ENCODE measurements at places on chromosomes 3 and 15. TPM values are rescaled to one million over a fixed set of nuclear protein-coding genes. Genes with fewer than 3 reads are reported as not detected.
A peak's percentile ranks its signal among the peaks of the same experiment; 100 is the strongest.

The QARS1 gene
- total RNA-seq, result 240 TPM

The HESX1 gene
- total RNA-seq, result not detected

The NLGN1 gene
- total RNA-seq, result 20.1 TPM

GRCh38 chr3:176964661-176965060 is 232.6 kb downstream of the TBL1XR1 start:
- no peak overlapping the region for H3K4me3 ChIP-seq
- H3K27ac ChIP-seq, result no peak overlapping the region
- no peak for DNase-seq

The PTX3 gene
- total RNA-seq, result 300 TPM

DNA sequence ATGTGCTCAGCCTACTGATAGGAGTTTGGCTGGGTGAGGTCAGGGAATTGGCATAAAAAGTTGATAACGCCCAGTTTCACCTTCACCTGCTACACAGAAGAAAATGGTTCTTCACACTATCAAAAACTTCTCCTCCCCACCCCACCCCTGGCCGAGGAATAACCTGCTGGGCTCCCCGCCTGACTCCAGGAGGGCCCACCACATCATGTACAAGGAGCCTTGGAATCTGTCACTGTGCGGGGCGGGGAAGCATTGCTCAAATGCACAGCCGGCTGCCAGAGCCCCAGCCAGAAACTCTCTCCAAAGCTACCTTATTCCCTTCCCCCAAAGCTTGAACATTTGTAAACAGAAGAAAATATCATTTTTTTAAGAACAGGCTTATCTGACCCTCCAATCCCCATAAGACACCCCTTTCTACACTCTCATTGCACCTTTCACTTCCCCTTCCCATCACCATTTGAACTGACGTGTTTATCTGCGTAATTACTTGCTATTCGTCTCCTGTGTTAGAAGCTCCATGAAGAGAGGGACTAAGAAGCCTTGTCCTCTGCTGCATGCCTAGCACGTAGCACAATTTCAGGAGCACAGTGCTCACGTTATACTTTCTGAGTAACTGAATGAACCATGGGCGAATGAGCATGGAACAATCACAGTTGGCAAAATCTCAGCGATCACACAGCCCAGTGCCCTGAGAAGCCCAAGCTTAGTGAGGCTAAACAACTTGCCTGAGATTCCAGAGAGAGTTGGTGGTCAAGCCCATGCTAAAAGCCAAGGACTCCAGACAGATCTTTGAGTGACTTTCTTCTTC is 82.9 kb downstream of the HES1 start:
- H3K27ac ChIP-seq, result no peak overlapping the region
- H3K4me3 ChIP-seq, result no peak overlapping the region
- H3K4me1 ChIP-seq, result no peaks in the 10 kb centered on the region
- H3K36me3 ChIP-seq, result no peaks in the 10 kb centered on the region

- no peak overlapping the region for H3K27ac ChIP-seq
- no peak overlapping the region for H3K4me3 ChIP-seq
- H3K27me3 ChIP-seq, result no peaks in the 10 kb centered on the region
- H3K36me3 ChIP-seq, result no peaks in the 10 kb centered on the region
- no peak for DNase-seq
Measured at GRCh38 chr3:179133575-179133974, 14.6 kb upstream of the PIK3CA start.

The RARRES1 gene
- total RNA-seq, result 1.3 TPM

The SLC22A14 gene
- total RNA-seq, result not detected

GRCh38 chr3:43319794-43320193 is 33.5 kb downstream of the SNRK start:
- H3K4me3 ChIP-seq, result no peak overlapping the region
- no peak for DNase-seq
- no peaks in the 10 kb centered on the region for H3K36me3 ChIP-seq
- no peaks in the 10 kb centered on the region for H3K4me1 ChIP-seq
- H3K27me3 ChIP-seq, result no peaks in the 10 kb centered on the region

The CCR9 gene
- total RNA-seq, result not detected

DNA sequence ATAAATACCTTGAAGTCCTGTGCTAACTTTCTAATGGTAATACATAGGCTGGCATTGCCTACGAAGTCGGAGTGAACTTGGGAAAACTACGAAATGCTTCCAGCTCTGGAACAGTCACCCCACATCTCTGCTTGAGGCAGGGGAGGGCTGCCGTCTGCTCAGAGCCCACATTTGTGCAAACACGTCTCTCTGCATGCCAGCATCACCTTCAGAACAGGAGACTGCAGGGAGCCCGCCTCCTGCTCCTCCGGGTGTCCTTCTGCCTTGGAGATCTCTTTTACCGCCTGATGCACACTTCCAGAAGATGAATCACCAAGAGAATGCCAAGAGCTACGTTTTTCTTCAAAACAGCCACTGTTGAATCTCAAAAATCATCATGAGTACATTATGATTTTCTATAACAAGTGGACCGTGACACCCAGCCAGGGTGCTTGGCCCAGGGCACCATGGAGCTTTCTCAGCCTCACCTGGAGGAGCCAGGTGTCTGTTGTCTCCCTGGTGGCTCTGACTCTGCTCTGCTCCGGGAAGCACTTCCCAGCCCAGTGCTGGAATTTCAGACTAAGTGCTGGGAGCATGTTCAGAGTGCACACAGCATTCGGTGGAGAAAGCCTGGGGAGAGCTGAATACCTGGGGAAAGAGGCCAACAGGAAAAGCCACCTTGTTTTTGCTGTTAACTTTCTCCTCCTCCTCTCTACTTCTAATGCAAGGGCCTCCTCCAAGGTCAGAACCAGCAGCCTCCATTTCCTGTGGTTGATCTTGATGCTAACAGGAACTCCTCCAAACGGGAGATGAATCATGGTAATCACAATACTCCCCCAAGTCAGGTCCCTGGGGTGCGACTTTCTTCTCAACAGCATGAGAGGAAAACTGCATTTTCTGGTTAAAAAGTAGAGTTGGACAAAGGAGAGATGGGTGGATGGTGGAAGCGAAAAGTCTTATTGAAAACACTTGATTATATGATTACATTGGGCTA is 467.7 kb downstream of the GABRG3 start:
- peak; percentile 27 for DNase-seq
- no peak overlapping the region for H3K27ac ChIP-seq
- 0 out of 2 replicates have a peak, but pooled peaks cover 4% of the 10 kb centered on the region for H3K4me1 ChIP-seq
- no peaks in the 10 kb centered on the region for H3K27me3 ChIP-seq
- H3K4me3 ChIP-seq, result no peak overlapping the region

GRCh38 chr15:86481720-86482119 is 402.0 kb downstream of the AGBL1 start:
- no peaks in the 10 kb centered on the region for H3K4me1 ChIP-seq
- no peak overlapping the region for H3K27ac ChIP-seq

The TTLL13 gene
- total RNA-seq, result not detected

The MFGE8 gene
- total RNA-seq, result 355 TPM

The FANCD2OS gene
- not detected for total RNA-seq

DNA sequence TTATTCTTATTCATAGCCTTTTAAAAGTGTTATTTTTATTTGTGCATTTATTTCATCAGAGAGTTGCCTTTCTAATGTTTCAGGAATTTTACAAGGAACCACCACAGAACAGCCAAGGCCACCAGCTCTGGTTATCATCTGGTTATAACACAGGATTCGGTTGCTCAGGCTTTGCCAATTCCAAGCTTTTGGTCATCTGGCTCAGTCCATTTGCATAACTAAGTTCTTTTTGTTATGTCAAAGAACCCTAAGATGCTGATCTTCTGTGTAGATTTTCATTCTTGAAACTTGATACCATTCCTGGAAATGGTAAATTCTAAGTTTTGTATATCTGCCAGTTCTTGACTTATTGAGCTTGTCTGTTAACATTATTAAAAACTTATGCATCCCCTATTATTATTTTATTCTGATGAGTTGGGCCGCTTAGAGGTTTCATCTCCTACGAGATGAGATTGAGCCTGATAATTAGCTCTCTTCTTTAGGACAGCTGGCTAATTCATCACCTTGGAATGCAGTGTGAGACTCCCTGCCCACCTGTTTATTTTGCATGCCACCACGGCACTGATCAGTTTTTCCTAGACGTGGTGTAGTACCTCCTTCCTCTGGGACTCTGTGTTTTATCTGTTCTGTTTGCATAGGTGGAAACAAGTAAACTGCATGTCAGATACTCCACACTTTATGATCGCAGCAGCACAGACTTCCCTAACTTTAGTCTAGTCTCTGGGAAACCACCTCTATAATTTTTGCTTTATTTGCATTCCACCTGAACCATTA is 264.8 kb downstream of the SLCO3A1 start:
- H3K36me3 ChIP-seq, result no peaks in the 10 kb centered on the region
- DNase-seq, result peak; percentile 56
- no peak overlapping the region for H3K27ac ChIP-seq

The FEZF2 gene
- not detected for total RNA-seq

The C3orf52 gene
- 1.3 TPM for total RNA-seq

DNA sequence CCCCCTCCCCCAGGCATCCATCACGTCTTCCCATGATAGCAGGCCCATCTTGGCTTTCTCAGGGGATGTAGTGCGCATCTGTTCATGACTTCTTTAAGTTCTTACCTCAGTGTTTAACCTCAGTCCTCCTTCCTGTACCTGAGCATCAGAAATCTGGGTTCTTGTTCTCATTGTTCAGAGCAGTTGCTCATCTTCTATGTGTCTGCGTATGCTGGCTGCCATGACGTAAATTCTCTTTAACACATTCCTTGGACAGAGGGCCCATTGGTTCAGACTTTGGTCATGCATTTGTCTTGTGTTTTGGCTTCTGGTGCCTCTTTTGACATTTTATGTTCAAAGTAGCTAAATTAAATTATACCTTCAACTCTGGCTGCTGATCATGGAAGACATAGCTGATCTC is 227.3 kb downstream of the CACNA2D3 start:
- H3K27ac ChIP-seq, result no peak overlapping the region
- H3K27me3 ChIP-seq, result no peaks in the 10 kb centered on the region
- H3K36me3 ChIP-seq, result no peaks in the 10 kb centered on the region
- H3K4me3 ChIP-seq, result no peak overlapping the region
- no peak for DNase-seq
- H3K4me1 ChIP-seq, result no peaks in the 10 kb centered on the region

DNA sequence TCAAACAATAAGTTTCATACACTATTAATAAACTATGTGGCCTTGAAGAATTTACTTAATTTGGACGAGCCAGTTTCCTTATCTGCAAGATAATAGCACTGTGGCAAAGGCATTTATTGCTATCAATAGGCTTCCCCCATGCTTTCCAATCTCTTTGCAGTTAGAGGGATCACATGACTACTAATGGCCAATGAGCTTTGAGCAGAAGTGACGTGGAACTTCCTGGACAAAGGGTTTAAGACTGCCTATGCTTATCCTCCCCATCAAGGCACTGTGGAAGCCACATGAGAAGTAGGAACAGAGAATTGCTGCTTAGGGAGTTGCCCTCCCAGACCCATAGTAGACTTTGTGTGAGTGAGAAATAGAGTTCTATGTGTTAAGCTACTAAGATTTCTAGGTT is 16.7 kb upstream of the ZMAT3 start:
- no peak for DNase-seq
- no peak overlapping the region for H3K4me3 ChIP-seq
- H3K4me1 ChIP-seq, result peaks cover 4% of the 10 kb centered on the region
- no peaks in the 10 kb centered on the region for H3K27me3 ChIP-seq
- H3K36me3 ChIP-seq, result no peaks in the 10 kb centered on the region
- H3K27ac ChIP-seq, result no peak overlapping the region

- no peak for DNase-seq
- H3K36me3 ChIP-seq, result no peaks in the 10 kb centered on the region
- H3K27ac ChIP-seq, result no peak overlapping the region
Measured at GRCh38 chr3:70400194-70400593, 87.8 kb upstream of the MDFIC2 start.

The TLR9 gene
- total RNA-seq, result not detected

DNA sequence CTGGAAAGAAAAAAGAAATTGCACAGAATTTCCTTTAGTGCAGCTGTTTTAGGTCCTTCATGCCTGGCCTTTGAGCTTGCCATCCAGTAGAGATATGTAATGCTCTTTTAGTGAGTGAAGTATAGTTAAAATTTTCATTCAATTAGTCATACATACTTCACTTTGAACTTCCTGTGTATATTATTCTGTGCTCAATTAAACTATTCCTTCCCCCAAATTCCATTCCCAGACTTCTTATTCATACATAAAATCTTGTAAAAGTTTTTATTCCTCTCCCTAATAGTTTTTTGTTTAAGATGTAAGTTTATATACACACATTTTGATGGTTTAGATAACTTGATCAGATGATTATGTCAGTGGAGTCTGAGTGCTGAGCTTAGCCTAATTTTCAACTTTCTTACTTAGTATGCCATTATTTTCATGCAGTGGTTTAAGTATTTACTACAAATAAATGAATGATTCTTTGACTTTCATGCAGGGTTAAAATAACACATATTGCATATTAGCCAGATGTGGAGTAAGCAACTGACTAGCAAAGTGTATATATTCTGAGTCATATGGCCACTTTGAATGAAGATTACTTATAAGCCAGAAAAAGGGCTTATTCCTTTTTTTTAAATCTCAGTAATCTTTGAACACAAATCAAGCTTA is 42.5 kb upstream of the ABHD10 start:
- H3K36me3 ChIP-seq, result peaks cover 53% of the 10 kb centered on the region
- H3K4me3 ChIP-seq, result peak overlapping the region; percentile 34
- no peaks in the 10 kb centered on the region for H3K27me3 ChIP-seq
- DNase-seq, result peak; percentile 78

The CHRFAM7A gene
- total RNA-seq, result not detected

DNA sequence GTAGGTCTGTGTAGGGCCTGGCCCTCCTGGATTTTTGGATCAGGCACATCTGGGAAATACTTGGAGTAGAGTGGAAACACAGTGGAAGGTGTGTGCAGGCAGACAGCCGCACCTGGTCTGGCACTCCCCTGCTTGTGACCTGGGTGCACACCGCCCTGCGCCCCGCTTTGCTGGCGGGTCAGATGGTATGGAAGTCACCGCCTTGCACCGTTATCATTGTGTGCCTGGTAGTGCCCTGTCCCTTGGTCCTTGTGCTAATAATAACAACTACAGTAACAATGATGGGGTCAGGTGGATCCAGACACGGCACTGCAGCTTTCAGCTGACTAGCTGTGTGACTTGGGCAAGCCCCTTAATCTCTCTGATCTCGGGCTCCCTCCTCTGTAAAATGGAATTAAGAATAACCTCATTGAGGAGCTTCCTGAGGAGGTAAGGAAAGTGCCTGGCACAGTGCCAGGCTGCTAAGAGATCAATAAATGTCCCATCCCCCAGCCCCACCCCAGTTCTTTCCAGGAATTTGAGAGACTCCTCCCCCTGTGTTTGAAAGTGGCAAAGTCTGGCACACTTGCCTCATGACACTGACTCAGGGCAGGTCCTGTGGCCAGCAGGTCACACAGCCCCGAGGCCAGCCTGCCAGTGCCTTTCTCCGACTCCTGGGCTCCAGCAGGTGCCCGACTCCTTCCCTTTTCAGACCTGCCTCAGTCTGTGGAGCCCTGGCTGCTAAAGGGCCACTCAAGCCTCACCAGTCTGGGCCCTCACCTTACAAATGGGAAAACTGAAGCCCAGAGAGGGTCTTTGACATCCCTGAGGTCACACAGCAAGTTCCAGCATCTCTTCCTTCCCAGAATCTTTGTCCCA is 9.8 kb downstream of the ISG20 start:
- H3K27me3 ChIP-seq, result no peaks in the 10 kb centered on the region
- H3K4me1 ChIP-seq, result peaks cover 8% of the 10 kb centered on the region
- peak overlapping the region; percentile 22 for H3K27ac ChIP-seq

The ARGFX gene
- total RNA-seq, result not detected

- H3K4me3 ChIP-seq, result no peak overlapping the region
- DNase-seq, result no peak
- H3K27me3 ChIP-seq, result no peaks in the 10 kb centered on the region
- no peak overlapping the region for H3K27ac ChIP-seq
- no peaks in the 10 kb centered on the region for H3K4me1 ChIP-seq
- H3K36me3 ChIP-seq, result no peaks in the 10 kb centered on the region
Measured at GRCh38 chr3:63593779-63594178, 58.7 kb upstream of the SNTN start.

- no peak overlapping the region for H3K27ac ChIP-seq
- H3K4me1 ChIP-seq, result no peaks in the 10 kb centered on the region
- no peak overlapping the region for H3K4me3 ChIP-seq
- peak; percentile 51 for DNase-seq
- peaks cover 38% of the 10 kb centered on the region for H3K27me3 ChIP-seq
- H3K36me3 ChIP-seq, result no peaks in the 10 kb centered on the region
Measured at GRCh38 chr15:74265046-74265639, 29.0 kb downstream of the CCDC33 start.
